ENCODE measurements at places on chromosomes 12 and 14.

GRCh38 chr14:66295386-66295785 is 190.8 kb upstream of the CCDC196 start:
- no peak for DNase-seq

DNA sequence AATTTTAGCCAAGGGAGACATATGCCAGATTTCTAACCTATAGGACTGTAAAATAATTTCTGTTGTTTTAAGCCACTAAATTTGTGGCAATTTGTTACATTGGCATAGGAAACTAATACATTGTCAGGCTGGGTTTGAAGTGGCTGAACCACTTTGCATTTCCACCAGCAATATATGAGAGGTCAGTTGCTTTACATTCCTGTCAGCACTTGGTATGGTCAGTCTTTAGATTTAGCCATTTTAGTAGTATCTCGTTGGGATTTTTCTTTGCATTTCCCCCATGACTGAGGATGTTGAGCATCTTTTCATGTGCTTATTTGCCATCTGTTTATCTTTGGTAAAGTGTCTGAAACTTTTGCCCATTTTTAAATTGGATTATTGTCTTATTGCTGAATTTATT is 3.9 kb downstream of the PALS1 start:
- DNase-seq = no peak

- DNase-seq = no peak
Measured at GRCh38 chr14:30872602-30873001, 1.8 kb upstream of the COCH start.

- DNase-seq = no peak
Measured at GRCh38 chr14:68716698-68717097, 76.2 kb downstream of the ZFP36L1 start.

DNA sequence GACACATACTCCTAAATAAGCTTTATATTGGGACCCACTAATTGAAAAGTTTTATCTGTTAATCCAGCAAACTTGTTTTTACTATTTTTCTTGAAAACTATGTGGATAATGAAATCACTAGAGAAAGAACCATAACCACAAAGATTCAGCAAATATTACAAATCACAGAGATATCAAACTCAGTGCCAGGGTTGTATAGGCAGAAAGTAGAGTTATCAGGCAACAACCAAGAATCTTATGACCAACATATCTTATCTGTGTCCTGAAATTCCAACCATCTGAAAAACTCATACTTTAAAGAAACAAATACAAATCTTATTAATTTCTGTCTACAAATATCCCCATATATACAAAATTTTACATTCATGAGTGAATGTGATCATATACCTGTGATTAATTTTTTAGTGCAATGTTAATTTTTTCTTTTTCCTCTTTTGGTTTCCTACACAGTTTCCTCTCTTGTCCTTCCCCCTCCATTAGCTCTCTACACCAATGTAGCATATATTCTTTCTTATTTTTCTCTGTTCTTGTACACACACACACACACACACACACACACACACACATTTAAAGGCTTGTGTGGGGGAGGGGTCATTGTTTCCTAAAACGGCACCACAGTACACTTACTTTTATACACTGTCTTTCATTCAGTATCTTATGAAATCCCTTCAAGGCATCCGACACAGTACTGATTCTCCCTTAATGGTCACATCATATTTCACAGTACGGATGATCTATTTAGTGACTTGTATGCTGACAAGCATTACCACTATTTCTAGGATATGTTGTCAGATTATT is 18.6 kb downstream of the AMN1 start:
- peak; percentile 11 for DNase-seq

- peak; percentile 68 for DNase-seq
Measured at GRCh38 chr12:28963554-28963953, 185.5 kb upstream of the FAR2 start.

GRCh38 chr12:85807730-85808129 is 28.5 kb downstream of the RASSF9 start:
- DNase-seq = no peak

GRCh38 chr12:115872919-115873357 is 404.6 kb downstream of the MED13L start:
- DNase-seq = no peak

- no peak for DNase-seq
Measured at GRCh38 chr12:71566655-71567054, 97.0 kb downstream of the ZFC3H1 start.

DNA sequence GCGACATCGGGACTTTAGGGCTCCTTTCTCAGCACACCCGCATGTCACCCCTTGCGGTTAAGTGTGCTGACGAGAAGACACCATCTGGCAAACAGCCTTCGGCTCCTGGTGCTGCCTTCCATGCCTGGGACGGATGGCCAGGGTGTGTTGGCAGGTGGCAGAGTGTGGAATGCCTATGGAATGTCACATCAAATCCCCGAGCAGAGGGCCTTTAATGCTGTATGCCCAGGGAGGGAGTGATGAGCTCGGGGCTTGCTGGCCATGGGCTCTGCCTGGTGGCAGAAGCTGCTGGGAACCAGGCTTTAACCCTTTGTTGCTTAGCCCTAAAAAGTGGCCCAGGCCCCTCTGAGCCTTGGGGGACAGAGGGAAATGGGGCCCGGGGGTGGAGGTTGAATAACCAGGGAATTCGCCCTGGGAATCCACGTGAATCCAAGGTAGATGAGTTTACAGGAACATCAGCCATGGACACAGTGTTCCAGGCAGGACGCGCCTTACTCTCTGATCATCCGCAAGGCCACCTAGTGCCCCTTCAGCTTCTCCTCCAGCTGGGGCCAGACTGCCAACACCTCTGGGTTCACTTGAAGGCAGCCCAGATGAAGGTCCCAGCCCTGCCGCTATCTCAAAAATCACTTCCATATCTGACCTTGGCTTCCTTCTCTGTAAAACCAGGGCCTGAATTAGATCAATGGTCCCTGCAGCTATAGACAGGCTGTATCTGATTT is 17.4 kb downstream of the FAM181A start:
- DNase-seq = no peak

GRCh38 chr12:65162609-65163008 is 6.8 kb upstream of the LEMD3 start:
- no peak for DNase-seq

Data from iris pigment epithelial cell (primary cell).